SW480 (cell line): ENCODE measurements at places on chromosomes 4 and X.

GRCh38 chr4:25211721-25212120 lies 22.1 kb upstream of the PI4K2B start:
- no peak for DNase-seq

- DNase-seq = peak; percentile 5
Measured at GRCh38 chrX:128975745-128976144, 547.5 kb downstream of the SMARCA1 start.

GRCh38 chr4:164828955-164829354 lies 48.0 kb upstream of the APELA start:
- DNase-seq = no peak

GRCh38 chr4:40956721-40957255 lies 207.0 kb downstream of the NSUN7 start:
- no peak for DNase-seq

GRCh38 chrX:136627409-136627808 lies 20.5 kb upstream of the CD40LG start:
- no peak for DNase-seq

GRCh38 chrX:11266573-11267003 lies 26.6 kb upstream of the AMELX start:
- DNase-seq = no peak

- DNase-seq = peak; percentile 72
Measured at GRCh38 chr4:113141901-113142346, 92.5 kb downstream of the ANK2 start.

DNA sequence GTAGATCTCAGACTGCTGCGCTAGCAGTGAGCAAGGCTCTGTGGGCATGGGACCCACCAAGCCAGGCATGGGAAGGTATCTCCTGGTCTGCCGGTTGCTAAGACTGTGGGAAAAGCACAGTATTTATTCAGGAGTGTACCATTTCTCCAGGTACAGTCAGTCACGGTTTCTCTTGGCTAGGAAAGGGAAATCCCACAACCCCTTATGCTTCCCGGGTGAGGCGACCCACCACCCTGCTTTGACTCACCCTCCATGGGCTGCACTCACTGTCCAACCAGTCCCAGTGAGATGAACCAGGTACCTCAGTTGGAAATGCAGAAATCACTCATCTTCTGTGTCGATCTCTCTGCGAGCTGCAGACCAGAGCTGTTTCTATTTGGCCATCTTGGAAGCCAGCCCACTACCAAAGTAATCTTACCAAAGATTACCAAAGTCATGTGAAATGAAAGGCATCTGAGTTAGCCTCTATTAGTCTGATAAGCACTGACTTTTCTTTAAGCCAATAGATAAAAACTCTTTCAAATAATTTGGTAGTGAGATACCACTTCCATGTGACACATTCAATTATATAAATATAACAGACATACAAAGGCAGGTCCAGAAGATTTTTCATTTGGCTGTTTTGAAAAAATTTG lies 8.5 kb upstream of the HTN1 start:
- DNase-seq = no peak

GRCh38 chr4:41148292-41148691 lies 66.0 kb downstream of the APBB2 start:
- DNase-seq = no peak

DNA sequence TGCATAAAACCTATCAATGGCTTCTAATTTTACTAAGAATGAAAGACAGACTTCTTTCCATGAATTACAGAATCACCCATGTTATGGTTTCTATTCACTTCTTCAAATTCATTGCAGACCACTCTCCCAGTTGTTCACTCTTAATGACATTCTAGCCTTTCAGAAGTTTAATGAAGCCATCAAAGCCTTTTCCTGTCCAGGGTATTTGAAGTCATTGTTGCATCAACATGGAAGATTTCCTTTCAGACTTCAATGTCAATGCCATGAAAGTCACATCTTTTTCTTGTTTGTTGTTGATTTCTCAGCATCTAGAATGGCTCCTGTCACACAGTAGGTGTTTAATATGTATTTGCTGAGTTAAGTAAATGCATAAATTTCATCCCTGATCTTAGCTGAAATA lies 48.1 kb upstream of the ARSJ start:
- no peak for DNase-seq

GRCh38 chr4:3745886-3746656 lies 20.1 kb upstream of the ADRA2C start:
- DNase-seq = no peak

GRCh38 chrX:16445166-16445752 lies 204.7 kb upstream of the S100G start:
- DNase-seq = peak; percentile 41

DNA sequence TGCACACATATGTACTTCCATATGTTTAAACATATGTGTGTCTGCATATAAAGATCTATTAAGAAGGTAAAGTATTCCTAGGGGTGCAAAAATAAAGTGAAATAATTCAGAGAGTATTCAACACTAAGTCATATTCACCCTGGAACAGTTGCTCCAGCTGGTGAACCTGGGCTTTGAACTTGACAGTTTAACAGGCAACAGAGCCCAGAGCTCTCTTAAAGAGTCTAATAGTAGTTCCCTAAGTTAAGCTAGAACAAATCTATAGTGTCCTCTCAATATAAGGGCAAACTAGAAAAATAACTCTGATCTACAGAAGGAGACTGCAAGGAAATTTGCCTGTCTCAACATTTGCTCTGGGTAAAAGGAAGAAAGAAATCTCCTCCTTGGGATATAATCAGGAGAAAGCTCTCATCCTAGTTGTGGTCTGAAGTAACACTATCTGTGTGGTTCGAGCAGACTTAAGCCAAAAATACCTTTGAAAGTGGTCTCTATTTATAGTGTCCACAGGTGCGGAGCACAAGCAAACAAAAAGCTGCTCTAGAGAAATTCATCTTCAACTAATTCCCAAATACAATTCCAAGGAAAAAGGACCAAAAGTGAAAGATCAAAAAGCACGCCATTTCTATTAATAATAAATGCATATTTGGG lies 29.9 kb downstream of the VEGFC start:
- DNase-seq = no peak

DNA sequence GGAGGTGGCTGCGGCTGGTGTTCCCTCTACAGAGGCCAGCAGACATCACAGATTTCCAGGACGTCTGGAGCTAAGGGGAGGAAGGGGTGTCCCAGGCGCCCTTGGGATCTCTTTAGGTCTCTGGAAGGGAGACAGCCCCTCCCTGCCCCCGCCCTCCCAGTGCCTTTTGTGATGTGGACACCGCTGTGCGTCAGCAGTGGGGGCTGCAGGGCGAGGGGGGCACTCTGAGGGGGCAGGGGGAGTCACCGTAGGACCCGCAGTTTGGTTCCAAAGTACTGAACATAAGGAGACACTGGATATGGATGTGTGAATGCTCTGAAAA lies 25.6 kb upstream of the MXD4 start:
- DNase-seq = no peak

GRCh38 chr4:169823685-169824084 lies 65.9 kb upstream of the HPF1 start:
- peak; percentile 34 for DNase-seq

DNA sequence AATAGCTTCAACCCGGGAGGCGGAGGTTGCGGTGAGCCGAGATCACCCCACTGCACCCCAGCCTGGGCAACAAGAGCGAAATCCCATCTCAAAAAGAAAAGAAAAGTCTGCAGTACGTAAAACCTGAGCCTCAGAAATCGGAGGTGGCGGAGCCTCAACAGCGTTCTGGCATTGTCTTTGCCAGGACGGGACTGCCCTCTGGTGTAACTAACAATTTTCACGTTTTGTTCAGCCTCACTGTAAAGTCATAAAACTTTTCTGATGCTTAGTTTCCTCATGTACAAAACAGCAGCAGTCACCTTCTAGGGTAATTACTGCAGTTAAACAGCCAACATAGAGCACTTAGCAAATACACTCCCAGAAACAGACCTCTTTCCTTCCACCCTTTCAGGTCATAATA lies 121.7 kb downstream of the RBM47 start:
- no peak for DNase-seq
